NCI-H774 (cell line): ENCODE measurements at places on chromosomes 2 and 18.

DNA sequence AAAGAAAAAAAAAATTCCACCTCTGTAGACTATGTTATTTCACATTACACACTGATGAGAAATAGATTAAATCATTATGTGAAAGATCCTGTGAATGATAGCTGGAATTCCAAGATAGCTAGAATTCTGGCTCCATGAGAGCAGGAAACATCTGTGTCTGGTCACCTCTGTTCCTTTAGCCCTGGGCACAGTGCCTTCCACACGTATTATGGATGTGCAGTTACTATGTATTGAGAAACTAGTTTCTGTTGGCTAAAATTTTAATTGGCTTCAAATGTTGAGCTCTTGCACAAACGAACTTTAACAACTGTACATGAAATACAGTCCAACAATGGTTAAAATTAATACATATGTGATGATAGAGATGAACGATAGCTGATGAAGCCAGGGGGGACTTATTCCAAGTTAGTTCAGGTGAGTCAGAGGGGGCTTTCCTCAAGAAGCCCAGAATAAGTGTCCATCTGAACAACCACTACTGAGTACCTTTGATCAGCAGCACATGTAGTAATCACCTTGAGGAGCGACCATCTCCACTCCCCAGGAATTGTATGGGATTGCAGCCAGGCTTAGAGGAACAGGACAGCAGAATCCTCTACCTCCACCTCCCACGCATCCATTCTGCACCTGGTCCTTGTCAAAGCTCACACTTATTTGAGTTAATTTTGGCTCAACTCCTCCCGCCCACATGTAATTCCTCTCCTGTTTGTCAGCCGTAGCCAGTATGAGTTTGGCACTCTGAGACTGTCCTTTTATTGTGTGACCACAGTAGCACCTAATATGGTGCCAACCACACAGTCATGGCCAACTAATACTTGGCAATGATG lies 68.6 kb downstream of the NABP1 start:
- DNase-seq, result no peak

DNA sequence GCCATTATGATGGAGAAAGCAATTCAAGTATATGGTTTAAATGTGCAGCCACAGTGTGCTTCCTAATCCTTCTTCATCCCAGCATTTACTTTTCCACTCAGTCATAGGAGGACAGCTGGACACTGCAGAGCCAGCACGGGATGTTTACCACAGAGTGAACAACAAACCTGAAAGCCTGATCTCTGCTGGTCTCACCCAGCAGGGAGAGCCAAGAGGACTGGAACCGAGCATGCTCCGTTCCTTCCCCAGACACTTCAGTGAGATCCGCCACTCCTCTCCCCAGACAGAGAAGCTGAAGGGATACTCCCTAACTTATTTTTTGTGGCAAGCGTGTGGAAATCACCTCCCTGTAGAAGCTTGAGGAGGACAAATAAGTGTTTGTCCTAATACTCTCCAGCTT lies 23.2 kb upstream of the GORASP2 start:
- DNase-seq, result no peak

DNA sequence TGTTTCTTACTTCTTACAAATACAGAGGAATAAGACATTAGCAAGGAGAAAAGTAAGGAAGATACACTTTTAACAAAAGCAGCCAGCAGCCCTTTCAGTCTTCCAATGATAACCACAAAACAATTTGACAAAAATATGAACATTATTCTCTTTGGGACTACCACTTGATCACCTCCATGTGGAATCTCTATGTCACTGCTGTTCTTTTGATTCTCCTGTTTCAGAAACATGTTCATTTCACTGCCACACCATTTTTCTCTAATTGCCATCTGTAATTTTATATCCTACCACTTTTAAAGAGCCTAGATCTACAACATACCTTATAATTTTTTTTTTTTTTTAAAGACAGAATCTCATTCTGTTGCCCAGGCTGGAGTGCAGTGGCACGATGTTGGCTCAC lies 10.9 kb downstream of the INO80D start:
- no peak for DNase-seq

- no peak for DNase-seq
Measured at GRCh38 chr2:108908713-108909070, 80.3 kb downstream of the EDAR start.

DNA sequence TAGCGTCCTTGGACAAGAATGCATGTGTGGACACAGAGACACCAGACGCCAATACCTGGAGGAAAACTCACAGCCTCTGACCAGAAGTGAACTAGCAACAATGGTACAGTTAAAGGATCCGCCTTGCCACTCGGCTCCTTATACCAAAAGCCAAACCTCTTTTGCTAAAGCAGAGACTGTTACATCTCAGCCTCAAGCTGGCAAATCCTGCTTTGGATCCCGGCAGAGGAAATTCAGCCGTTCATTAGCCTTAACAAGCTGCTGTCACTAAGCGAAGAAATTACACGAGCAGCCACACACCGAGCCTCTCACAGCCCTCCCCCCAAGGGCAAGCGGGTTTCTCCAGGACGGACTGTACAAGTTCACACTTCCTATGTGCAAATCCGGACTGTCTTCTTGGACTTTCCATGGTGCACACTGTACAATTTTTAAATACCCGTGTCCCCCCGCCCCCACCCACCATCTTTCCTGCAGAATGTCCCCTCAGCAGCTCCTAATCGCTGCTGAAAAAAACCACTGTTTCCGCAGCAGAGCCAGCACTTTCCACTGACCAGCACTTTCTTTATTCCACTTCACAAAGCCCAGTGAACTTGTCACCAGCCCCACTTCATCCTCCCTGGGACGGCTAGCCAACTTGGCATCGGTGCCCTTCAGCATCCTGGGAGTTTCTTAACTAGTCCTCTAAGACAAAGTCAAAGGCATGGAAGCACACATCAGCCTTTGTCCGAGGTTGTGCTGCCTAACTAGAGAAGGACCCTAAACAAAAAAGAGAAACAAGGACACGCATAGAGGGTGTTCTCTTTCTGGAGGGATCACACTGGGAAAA lies 1.5 kb downstream of the KLF7 start:
- no peak for DNase-seq

- no peak for DNase-seq
Measured at GRCh38 chr2:196459539-196459938, 180.0 kb upstream of the CCDC150 start.

- no peak for DNase-seq
Measured at GRCh38 chr2:217475791-217476190, 527.0 kb downstream of the TNS1 start.

DNA sequence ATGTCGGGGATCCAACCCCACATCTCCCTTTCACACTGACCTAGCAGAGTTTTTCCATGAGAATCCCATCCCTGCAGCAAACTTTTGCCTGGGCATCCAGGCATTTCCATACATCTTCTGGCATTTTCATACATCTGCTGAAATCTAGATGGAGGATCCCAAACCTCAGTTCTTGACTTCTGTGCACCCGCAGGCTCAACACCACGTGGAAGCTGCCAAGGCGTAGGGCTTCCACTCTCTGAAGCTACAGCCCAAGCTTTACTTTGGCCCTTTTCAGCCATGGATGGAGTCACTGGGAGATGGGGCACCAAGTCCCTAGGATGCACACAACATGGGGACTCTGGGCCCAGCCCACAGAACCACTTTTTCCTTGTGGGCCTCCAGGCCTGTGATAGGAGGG lies 32.2 kb upstream of the TEX51 start:
- DNase-seq, result no peak

GRCh38 chr2:72913486-72914205 lies 3.7 kb upstream of the EMX1 start:
- no peak for DNase-seq
